ENCODE measurements at places on chromosomes 3 and 15.

DNA sequence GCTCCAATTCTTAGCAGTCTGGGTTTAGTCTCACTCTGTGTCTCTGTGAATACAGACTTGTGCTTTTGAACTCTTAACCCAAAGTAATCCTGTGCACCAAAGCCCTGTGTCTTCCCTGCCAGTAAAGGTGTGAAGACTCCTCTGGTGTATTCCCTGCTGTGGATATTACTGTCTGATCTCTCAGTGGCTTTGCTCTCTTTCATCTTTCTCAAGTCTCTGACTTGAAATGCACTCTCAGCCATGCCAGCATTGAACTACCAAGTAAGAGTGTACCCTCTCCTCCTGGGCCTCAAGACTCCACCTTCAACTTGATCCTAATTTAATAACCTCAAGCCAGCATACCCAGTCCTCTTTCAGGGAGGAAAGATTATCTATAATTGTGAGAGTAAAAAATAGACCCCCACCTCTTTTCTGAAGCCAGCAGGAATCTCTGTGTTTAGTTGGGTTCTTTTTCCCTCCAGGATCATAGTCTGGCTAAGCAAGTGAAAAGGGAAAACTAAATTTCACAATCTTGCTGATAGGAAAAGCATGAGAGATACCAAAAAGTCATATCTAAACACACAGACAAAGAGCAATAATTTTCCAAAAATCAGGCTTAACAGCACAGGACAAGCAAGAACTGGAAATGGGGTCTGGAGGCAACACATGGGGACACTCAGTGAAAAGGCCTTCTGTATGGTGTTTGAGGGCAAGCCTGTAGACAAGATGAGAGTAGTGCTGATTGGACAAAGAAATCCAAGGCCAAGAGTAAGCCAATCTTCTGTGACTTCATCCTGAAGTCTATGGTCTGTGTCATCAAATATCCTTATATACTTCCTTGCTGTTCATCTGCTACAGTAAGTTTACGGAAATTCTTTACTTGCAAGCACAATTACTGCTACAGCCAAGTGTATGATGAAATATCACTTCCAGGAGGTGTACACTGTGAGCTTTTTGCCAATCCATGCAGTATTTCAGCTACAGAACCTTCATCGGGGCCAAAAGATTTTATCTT lies 296.1 kb upstream of the TGFBR2 start:
- no peak for DNase-seq

DNA sequence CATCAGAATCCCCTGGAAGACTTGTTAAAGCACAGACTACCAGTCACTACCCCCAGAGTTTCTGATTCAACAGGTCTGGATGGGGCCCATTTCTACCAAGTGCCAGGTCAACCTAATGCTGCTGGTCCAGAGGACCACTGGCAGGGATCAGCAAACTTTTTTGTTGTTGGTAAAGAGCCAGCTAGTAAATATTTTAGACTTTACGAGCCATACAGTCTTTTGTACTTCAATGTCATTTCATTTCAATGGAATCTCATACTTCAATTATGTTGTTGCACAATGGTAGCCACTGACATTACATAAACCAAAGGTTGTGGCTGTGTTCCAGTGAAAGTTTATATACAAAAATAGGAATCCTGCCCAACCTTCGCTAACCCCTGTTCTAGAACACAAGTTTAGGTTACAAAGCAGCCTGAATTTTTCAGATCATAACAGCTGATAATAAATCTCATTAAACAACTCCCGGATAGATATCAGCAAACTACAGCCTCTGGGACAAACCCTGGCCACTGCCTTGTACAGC lies 28.7 kb downstream of the ULK4 start:
- DNase-seq, result no peak

- DNase-seq, result no peak
Measured at GRCh38 chr15:93881310-93881709, 350.1 kb upstream of the MCTP2 start.

- no peak for DNase-seq
Measured at GRCh38 chr3:185900228-185900627, 37.6 kb downstream of the TRA2B start.

DNA sequence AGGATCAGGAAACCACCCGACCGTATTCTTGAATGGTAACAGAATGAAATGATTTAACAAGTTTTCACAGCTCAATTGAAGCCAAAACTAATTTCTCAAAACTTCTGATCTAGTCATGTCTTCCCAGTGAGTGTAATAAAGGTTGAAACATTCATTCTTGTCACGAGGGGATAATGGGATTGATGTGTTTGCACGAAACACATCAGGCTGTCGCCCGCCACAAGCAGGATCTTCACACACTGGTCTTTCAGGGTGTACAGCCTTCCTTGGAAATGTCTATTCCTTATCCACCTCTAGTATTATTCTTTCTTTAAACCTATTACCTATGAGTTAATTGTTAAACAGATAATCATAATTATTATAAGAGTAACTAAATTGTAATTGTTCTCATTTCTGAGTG lies 94.3 kb downstream of the KCNAB1 start:
- DNase-seq, result no peak

DNA sequence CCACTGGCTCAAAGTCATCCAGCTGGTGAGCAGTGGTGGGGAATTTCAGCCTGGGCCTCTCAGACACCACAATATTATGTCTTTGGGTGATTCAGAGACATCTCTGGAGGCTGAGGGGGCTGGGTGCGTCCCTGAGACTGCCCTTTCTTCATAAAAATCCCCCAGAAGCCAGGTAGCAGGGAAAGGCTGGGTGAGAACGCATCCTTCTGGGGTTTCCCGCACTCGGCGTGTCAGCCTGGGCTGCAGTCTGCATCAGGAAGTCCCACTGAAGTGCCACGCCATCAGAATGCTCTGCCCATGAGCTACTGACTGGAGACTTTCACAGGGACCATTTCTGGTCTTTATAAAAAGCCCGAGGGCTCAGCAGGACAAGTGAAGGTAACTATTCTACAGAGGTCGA lies 148.8 kb upstream of the SLC6A11 start:
- DNase-seq, result no peak

- no peak for DNase-seq
Measured at GRCh38 chr3:116148881-116149851, 296.1 kb downstream of the LSAMP start.

- DNase-seq, result no peak
Measured at GRCh38 chr3:31275038-31275572, 257.6 kb upstream of the STT3B start.

GRCh38 chr3:117439812-117440211 lies 730.2 kb downstream of the TUSC7 start:
- no peak for DNase-seq

- peak; percentile 85 for DNase-seq
Measured at GRCh38 chr3:52144034-52144795, 10.0 kb downstream of the POC1A start.

GRCh38 chr3:122902326-122902725 lies 107.5 kb downstream of the SLC49A4 start:
- no peak for DNase-seq

DNA sequence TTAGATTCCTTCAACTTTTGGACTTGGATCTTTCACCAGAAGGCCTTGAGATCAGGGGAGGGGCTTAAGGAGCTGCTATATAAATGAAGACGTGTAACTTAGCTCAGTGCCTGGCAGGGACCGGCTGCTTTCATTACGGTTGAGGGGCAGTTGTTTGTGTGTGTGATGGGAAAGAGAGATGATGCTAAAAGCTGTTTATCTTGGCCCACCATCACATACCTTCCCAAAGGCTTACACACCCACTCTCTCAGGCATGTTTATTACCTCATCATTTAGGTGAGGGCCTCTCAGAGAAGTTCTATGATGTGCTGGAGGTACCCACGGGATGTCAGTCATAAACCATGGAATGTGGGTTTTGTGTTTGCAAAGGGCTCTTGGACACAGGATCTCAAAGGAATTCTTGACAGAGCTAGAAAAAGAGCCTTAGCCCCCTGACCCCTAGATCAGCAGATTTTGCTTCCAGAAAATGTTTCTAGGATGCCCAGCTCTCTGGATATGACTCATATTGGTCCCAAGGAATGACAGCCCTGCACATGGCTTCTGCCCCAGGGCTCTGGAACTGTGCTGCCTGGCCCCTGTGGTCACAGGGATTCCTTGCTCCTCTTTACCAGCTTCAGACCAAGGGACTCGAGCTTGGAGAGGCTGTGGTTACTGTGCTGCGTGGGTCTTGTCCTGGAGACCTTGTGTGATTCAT lies 15.9 kb upstream of the SMAD3 start:
- no peak for DNase-seq

DNA sequence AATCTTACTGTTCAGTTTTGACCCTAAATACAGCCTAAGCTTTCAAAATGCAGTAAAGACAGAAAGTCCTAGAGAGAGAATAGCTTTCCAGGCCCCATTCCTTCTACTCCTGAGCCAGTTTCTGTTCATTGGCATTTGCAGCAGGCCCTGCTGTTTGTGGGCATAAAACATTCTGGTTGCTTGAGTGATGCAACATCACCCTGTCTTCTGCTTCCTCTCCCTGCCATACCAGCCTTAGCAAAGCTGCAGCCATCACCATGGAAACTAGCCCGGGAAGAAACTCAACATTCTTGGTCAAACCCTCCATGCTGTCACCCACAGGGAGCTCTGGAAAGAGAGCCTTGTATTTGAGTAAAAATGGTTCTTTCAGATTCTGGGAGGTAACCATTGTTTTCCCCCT lies 325.7 kb downstream of the MAGI1 start:
- no peak for DNase-seq

- no peak for DNase-seq
Measured at GRCh38 chr3:107798381-107798780, 275.6 kb downstream of the BBX start.

DNA sequence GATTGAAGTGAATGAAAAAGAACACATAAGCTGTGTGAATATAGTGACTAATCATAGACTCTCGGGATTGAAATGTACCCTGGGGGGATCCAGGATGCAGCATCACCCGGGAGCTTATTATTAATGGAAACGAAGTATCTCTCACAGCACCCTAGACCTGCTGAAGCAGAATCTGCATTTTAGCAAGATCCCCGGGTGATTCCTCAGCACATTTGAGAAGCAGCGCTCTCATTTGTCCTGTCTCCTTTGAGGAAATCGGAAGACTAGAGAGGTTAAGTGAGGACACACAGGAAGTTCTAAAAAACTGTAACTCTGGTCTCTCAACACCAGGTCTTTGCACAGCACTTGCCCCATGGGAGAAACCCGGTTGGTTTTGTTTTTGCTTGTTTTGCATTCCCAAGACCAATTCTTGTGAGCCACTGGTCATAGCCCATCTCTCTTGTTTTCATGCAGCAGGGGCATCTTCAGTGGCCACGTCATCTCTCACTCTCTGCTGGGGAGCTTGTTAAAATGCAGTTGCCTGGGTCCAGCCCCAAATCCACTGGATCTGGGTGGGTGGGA lies 30.2 kb downstream of the ZNF710 start:
- DNase-seq, result no peak

DNA sequence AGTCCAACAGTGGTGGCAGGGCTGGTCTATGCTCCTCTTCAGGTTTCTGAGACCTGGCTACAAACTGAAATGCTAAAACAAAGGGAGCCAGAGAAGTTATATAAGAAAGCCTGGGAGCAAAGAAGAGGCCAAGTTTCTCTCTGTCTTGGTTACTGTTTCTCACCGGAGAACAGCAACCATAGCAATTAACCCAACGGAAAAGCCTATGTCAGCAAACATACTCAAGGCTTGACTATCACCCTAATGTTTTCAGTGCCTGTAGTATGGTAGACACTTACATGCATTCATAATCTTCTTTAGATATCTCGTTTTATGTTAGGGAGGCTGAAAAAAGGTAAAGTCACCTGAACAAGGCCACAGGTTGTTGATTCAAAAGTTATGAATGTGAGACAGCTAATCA lies 86.3 kb upstream of the CLSTN2 start:
- DNase-seq, result no peak

- no peak for DNase-seq
Measured at GRCh38 chr15:60083318-60083717, 79.2 kb downstream of the FOXB1 start.

GRCh38 chr3:195903950-195904290 lies 4.4 kb downstream of the TNK2 start:
- DNase-seq, result no peak

DNA sequence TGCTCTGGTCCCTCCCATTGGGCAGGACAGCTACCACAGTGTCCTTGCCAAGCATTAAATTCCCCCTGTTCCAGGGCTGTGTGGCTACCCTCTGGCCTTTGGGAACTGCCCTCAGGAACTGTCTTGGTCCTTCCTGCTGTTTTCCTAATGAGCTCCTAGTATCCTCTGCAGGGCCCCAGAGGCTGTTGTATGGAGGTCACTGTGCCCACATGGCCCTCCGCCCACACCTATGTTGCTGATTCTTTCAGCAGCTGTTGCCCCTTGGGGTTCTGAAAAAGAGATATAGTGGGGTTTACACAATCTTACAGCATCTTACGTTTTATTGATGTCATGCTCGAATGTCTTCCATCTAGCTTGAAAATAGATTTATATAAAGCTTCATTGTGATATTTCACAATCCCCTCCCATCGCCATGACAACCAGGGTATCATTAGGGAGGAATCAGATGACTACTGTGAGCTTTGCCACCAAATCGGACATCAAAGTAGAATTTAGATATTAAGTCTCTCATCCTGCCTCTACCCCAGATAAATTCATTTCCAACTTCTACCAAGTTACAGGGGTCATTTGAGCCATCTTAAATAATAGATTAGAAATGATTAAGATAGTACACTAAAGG lies 97.1 kb upstream of the NR2E3 start:
- no peak for DNase-seq
